ENCODE measurements at places on chromosomes 11 and 22.

DNA sequence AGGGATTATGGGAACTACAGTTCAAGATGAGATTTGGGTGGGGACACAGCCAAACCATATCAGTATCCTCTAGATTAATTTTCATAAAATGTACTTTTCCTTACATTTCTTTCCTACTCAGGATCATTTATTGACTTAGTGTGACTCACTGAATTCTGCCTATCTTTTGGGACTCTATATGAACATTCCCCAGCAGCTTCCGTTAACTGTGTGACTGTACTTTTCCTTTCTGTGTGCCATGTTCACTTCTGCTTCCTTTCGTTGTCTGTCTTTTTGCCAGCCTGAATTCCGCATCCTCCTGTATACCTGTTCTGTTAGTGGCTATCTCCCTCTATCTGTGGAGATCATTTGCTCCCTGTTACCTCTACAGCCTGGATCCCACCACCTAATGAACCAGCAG is 48.8 kb downstream of the SPECC1L start:
- no peak for DNase-seq

DNA sequence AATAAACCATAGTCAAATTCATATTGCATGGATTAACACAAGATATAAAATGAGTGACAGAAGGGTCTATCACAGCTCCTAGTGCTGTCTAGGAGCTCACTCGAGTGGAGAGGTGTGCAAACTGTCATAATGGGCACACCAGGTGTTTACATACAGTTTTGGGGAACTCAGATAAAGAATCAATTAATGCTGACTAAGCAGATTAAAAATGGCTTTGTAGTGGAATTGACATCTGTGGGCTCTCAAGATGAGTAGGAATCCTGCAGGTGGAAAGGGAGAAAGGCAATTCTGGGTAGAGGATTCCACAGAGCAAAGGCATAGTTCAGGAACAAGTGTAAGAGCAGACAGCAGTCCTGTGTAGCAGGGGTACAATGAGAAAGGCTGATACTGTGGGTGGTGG is 496.2 kb upstream of the CCDC90B start:
- DNase-seq: no peak

- DNase-seq: no peak
These were observed 46.5 kb upstream of the ADA2 start for GRCh38 chr22:17265649-17266248.

DNA sequence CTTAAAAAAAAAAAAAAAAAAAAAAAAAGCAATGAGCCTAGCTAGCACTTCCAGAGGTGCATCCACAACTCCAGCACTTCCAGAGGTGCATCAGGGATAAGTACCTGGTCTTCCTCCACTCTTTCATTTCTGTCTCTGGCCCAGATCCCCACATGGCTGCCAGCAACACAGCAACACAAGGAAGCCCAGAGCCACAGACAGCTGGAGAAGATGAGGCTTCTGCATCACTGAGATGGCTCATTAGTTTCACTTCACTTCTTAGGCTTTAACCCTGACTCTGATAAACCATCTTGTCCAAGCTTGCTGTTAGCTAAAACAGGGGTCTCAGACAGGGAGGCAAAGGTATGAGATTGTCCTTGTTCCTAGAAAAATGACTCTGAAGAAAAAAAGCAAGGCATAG is 35.6 kb downstream of the PC start:
- DNase-seq: no peak

DNA sequence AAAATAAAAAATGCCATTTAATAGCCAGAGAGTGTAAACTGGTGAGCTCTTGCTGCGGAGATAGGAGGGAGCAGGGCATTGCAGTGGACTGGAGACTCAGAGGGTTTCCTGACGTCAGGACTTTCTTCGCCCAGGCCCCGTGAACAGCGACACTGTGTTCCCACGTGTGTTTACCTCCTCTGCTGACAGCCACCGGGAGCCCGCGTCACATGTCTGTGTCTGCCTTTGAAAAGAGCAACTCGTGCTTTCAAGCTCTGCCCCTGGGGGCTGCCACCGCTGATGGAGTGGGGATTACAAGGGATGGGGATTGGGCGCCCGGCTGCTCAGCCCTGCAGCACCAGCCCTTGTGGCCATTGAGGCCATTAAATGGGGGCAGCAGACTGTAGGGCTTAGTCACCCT is 3.3 kb downstream of the TANGO2 start:
- DNase-seq: no peak

DNA sequence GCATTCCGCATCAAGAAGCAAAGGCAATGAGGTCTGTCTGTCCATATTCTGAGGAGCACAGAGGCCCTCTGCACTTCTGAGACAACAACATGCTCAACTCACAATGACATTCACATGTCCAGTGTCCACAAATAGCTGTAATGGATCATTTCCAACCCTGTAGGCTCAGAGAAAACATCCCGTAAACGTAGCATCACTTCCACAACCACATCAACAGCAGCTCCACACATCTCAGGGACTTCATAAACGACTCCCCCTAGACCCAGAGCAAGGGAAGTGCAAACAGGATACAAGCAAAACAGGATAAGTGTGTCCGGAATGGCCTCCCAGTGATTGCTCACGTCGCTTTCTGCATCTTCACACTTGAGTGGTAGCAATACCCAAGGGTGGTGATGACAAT is 100.2 kb downstream of the SYN3 start:
- DNase-seq: peak; percentile 33

DNA sequence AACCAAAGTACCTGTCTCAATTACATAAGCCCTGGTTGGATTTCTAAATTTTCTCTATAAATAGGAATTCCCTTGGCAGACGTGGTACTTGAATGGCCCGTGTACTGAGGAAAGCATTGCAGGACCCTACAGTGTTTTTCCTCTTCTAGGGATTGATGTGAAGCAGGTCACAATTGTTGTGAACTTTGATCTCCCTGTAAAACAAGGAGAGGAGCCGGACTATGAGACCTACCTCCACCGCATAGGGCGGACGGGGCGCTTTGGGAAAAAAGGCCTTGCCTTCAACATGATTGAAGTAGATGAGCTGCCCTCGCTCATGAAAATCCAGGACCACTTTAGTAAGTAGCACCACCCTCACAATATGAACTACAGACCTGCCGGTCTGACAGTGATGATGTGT is 16.7 kb downstream of the DDX25 start:
- DNase-seq: no peak

DNA sequence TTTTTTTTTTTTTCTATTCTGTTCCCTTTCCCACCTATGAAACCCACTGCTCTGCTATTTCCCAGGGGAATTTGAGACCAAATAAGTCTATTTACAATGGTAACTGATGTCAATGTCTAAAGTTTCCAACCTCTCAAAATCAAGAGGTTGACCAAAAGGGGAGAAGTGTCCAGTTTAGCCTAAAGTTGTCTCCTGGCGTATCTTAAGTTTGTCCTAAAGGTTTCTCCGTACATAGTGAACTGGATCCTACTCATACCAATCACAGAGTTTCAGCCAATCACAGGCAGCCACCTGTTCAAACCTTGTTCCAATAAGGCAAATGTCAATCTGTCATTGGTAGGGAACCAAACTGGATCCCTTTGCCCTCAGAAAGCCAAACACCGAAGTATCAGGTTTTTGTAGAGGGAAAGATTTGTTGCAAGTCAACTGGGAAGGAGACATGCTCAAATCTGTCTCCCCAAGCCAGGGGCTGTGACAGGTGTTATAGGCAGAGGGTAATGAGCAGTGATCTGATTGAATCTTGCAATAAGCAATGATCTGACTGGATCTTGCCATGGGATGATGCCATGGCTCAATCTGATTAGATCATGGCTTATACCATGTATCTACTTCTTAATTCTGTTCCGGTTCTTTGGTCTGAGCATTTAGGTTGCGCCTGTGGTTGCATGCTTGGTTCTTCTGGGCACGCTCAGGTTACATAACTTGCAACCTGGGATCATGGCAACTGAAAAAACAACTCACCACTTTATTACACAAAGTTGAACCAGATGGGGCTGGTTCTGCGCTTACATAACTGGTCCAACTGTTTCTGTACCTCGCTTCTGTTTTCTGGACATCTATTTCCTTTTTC is 1.1 kb upstream of the VPS37C start:
- no peak for DNase-seq

DNA sequence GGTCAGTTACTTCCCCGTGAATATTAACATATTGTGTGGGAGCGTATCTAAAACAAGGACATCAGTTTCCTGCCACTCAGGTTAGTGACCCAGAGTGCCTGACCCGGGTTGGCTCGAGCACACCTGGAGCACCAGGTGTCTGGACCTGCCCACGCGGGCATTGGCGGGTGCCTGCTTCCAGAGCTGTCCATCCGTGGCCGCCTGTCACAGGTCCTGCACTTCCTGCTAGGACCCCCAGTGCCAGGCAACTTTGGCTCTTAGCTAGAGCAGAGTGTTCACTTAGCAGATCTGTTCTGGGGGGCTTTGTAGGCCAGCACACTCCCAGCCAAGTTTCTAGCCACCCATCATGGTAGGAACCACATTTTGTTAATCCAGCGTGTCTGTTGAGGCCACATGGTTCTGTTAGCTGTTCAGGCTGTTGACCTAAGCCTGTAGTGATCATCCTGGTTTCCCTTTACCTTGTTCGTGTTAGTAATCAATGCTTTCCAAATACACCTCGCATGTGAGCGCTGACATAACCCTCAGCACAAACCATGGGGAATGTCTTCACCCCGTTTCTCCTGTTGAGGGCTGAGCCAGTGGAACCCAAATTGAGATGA is 29.5 kb downstream of the MOV10L1 start:
- no peak for DNase-seq

DNA sequence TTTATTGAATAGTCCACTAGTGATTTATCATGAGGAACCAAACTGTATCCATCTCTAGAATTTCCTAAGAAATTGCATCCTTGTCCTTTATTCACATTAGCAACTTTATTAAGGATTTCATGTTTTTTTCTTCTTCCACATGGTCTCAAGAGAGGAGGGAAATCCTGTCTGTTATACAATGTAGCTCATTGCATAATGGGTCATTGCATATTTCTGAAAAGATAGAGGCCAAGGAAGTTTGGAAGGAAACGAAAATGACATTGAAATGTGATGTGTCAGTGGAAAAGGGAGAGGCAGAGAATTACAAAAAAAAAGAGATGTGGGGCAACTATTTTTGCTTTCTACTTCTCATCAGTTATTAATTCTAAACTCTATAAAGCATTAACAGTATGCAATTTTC is 353.1 kb downstream of the METTL15 start:
- DNase-seq: no peak

DNA sequence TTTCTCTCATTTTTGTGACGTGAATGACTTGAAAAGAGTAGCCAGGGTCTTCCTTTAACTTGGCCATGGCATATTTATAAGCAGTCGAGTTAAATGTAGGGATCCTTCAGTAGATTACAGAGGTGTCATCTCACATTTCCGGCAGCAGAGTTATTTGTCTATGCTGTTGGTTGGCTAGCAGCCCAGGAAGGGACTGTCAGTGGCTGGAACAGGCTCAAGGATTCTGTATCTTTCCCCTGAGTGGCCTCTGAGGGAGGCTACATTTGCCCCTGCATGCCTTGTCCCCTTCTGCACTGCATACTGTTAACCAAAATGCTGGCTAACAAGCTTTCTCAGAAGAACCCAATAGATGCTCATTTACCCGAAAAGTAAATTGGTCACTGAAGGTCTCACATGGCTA is 187.6 kb downstream of the PGR start:
- peak; percentile 38 for DNase-seq

DNA sequence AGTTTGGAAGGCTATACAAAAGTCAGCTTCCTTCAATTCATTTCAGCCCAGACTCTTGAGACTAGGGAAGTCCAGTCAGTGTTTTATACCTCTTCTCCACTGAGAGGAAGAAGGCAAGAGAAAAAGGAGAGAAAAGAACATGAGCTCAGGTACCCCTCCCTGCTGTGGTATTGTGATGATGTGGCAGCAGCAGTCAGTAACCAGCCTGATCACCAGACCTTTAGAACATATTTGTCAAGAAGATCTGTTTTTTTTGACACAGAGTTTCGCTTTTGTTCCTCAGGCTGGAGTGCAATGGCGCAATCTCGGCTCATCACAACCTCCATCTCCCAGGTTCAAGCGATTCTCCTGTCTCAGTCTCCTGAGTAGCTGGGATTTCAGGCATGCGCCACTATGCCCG is 21.2 kb upstream of the RPS13 start:
- no peak for DNase-seq

DNA sequence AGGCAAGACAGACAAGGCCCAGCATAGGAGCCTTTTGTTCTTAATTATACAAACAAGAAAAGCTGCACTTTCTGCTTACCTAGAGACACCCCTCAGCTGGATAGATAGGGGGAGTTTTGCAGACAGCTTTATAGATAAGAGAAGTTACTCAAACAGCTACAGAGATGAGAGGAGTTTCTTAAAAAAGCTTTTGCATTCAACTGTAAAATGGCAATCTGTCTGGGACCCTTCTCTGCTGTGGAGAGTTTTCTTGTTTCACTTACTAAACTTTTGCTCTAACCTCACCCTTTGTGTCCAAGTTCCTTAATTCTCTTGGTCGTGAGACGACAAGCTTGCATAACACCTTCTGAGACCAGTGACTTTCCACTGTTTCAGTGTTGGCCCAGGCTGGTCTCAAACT is 103.8 kb upstream of the CHORDC1 start:
- DNase-seq: no peak

GRCh38 chr22:40409613-40410113 is 39.3 kb downstream of the SGSM3 start:
- no peak for DNase-seq

- no peak for DNase-seq
These were observed 315.7 kb upstream of the C11orf87 start for GRCh38 chr11:109106151-109106906.

- DNase-seq: no peak
These were observed 8.8 kb downstream of the RRAS2 start for GRCh38 chr11:14350215-14350614.

GRCh38 chr22:20354238-20354975 is 34.5 kb upstream of the DGCR6L start:
- no peak for DNase-seq

GRCh38 chr11:122979815-122980595 is 1.6 kb downstream of the BSX start:
- no peak for DNase-seq

GRCh38 chr11:69950621-69951020 is 127.5 kb upstream of the ANO1 start:
- no peak for DNase-seq

GRCh38 chr11:102573851-102574250 is 43.3 kb upstream of the MMP7 start:
- no peak for DNase-seq

DNA sequence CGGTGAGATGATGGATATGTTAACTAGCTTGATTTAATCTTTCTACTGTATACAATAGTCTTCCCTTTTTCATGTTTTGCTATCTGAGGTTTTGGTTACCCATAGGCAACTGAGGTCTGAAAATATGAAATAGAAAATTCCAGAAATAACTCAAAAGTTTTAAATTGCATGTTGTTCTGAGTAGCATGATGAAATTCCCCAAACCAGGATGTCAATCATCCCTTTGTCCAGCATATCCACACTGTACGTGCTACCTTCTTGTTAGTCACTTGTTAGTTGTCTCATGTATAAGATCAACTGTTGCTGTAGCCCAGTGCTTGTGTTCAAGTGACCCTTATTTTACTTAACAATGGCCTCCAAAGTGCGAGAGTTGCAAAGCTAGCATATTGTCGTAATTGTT is 21.2 kb upstream of the OR10W1 start:
- DNase-seq: no peak

- no peak for DNase-seq
These were observed 49.2 kb upstream of the TIMP3 start for GRCh38 chr22:32752326-32752725.

GRCh38 chr11:26827567-26828081 is 105.8 kb upstream of the SLC5A12 start:
- peak; percentile 52 for DNase-seq

Measured in left hindlimb (tissue), 1 donor.